ENCODE measurements at places on chromosomes 11 and 22.

- DNase-seq = no peak
Measured at GRCh38 chr11:127521413-127521812, 520.8 kb upstream of the KIRREL3 start.

DNA sequence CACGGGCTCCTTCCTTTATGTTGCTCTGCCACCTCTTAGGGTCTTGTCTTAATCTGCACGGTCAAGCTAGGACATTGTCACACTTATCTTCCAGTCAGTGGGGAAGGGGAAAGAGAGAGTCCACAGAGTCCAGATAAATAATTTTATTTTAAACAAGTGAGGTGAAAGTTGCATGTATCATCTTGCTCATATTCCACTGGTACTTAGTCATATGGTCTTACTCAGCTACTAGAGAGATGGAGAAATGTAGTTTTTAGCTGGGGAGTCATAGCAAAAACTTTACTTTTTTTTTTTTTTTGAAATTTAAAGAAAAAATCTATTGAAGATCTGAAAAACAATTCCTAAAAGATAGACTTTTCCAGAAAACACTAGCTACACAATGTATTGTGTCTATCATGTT lies 29.0 kb downstream of the PDE3B start:
- peak; percentile 61 for DNase-seq

DNA sequence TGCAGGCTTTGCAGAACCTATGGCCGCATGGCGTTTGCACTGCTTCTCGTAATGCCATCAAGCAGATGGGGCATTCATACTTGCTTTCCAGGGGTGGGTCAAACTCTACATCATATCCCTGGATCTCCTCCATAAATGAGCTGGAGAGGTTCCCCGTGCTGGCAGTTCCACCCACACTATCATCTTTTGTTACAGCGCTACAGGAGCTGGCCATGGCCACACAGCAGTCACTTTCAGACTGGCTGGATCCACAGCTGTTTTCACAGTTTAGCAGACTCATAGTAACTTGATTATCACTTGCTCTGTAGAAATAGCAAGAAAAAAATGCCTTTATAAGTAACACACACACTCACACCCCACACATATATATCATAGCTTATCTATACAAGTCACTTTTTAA lies 8.8 kb downstream of the TRAF6 start:
- no peak for DNase-seq

DNA sequence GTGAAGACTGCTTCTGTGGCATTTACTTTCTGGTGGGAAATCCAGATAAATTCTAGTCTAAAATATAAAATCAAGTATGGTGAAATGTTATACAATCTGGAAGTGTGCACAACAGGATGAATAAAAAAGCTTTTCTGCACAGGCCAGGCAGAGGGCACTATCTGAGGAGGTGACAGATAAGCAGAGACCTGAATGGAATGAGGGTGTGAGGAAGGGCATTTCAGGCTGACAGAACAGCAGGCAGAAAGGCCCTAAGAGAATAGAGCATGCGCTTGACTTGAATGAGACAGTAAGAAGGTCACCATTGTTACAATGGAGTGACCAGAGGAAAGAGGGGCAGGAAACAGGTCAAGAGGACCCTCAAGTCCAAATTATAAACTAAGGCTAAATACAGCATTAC lies 33.6 kb upstream of the FNBP4 start:
- DNase-seq = no peak

GRCh38 chr22:46688949-46689348 lies 49.1 kb downstream of the CERK start:
- no peak for DNase-seq

- peak; percentile 41 for DNase-seq
Measured at GRCh38 chr11:84714316-84714780, 912.8 kb downstream of the DLG2 start.
